ENCODE measurements at places on chromosomes 16 and 17.

GRCh38 chr17:43962479-43962878 lies 8.7 kb upstream of the PYY start:
- DNase-seq = no peak

GRCh38 chr17:64780096-64781013 lies 118.2 kb upstream of the SMURF2 start:
- peak; percentile 80 for DNase-seq

GRCh38 chr16:14437426-14437825 lies 192.6 kb downstream of the PARN start:
- peak; percentile 44 for DNase-seq

- no peak for DNase-seq
Measured at GRCh38 chr16:54620197-54620596, 310.5 kb upstream of the IRX5 start.

GRCh38 chr17:19654896-19655295 lies 6.3 kb downstream of the ALDH3A2 start:
- DNase-seq = no peak

DNA sequence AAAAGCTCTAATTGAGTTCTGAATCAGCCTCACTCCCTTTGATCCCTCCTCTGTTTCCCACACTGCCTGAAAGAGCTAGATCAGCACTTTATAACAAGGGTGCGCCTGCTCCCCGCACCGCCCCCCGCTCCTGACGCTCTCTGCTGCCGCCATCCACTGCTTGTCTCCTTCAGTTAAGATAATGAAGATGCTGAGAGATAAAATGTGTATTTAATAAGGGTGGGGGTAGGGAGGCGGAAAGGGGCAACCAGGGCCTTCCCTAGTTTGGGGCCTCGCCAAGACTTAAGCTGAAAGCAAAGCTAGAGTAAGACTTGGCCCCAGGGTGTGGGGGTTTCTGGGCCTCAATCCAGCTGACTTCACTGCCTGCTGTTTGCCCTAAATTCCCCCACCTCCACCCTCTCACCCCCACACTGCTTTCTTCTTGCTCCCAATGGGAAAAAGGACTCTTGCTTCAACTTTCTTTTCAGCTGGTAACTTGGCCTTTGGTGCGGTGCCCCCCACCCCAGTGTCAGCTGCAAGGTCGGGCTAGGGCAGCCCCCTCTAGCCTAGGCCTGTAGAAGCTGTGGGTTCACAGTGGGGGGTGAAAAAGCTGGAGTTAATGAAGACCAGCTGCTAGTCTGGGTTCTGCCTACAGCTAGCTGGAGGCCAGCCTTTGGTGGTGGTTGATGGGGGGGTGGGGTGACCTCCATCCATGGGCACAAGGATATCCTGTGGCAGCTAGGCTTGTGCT lies 1.8 kb upstream of the RARA start:
- DNase-seq = no peak

DNA sequence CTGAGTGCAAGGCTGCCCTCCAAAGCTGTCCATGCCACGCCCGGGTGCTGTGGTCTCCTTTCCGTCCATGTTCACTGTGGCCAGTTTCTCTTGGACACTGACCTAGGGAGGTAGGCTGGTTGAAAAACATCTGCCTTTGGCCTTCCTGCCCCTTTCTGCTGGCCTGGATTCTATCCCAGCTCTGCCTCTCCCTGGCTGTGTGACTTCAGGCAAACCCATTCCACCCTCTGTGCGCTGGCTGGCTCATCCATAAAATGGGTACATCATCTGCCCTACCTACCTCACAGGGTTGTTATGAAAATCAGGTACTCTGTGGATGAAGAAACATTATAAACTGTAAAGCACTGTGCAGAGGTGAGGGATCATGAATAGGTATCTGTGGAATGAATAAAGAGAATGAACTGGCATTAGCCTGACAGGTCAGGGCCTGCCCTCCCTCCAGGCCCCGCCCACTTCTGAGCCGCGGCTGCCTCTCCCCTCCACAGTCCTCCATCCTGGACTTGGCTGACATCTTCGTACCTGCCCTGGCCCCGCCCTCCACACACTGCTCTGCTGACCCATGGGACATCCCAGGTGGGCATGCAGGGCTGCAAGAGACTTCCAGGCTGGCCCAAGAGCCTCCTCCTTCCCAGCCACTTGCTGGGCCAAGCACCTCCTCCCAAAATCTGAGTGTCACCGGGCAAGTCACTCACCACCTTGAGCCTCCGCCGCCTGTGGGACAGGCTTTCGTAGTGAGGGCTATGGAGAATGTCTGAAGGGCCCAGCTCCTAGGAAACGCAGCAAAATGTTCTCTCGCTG lies 7.0 kb upstream of the SPATA20 start:
- no peak for DNase-seq

DNA sequence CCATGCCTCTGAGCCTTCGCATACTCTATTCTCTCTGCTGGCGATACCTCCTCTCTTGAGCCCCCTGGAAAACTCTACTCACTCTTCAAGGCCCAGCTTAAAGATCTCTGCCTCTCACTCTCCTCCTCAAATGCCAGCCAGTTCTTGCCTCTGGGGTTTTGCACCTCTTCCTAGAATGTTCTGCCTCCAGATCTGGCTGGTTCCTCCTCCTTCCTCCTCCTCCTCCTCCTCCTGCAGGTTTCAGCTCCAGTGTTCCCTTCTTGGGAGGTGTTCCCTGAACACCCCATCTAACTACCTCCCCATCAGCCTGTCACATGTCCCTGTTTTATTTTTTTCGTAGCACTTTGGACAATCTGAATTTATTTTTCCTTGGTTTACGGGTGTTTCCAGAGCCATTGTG lies 35.1 kb upstream of the SBK1 start:
- DNase-seq = no peak

DNA sequence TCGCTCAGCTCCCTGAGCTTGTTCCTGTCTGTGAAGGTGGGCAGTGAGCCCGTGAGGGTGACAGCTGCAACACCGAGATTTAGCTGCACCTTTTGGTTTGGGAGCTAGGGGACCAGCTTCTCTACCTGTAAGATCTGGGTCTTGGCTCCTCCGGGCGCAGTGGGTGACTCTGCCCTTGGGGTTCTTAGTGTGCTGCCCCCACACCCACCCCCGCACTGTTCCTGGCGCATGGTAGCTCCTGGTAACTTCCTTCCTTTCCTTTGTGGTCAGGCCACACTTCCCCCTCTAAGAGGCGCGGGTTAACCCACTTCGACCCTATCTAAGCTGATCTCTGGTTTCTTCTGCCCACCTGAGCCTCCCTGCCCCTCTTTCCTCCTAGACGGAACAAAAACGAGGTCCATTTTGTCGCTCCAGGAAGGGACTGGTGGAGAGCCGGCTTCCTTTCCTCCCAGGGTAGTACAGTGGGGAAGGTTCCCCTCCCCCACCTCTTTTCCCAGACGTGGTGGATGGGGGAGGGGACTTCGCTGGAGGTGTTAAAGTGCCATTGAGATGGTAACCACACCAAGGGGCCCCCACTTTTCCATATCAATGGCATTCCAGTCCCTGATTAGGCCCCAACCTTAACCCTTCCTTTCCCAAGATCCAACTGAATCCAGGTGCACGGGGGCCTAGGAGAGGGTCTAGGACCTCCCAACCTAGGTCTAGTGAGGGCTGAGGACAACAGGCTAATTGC lies 4.6 kb upstream of the CLDN9 start:
- peak; percentile 81 for DNase-seq

DNA sequence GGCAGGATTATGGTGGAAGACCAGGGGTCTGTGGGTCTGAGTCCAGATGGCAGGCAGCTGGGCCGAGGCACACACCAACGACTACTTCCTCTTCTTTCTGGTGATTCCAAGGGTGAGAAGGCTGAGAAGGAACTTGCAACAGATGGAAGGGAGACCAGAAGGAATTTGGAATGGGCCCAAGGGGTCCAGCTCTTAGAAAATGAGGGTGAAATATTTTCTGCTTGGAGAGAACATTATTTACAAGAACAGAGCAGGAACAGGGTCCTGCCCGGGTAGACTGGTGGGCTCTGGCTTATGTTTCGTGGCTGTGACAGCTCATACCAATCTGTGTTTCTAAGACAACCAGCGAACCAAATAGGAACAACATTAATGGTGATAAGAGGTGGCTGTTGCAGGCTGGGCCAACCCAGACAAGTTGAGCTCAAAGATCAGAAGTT lies 36.6 kb downstream of the CCDC42 start:
- no peak for DNase-seq

DNA sequence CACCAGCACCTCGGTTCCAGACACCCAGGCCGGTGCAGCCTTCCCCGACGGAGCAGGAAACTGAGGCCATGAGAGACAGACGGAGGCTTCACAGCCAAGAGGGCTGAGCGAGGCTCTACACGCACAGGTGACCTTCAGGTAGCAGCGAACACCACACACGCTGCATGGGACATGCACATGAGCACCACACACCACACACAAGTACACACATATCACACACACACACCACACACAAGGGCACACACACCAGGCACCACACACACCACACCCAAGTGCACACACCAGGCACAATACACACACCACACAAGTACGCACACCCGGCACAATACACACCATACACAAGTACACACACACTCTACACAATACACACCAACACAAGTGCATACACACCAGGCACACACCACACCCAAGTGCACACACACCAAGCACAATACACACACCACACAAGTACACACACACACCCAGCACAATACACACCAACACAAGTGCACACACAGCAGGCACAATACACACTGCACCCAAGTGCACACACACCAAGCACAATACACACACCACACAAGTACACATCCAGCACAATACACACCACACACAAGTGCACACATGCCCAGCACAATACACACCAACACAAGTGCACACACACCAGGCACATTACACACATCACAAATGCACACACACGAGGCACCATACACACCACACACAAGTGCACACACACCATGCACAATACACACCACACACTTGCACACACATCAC lies 33.4 kb upstream of the ZNF469 start:
- DNase-seq = no peak

DNA sequence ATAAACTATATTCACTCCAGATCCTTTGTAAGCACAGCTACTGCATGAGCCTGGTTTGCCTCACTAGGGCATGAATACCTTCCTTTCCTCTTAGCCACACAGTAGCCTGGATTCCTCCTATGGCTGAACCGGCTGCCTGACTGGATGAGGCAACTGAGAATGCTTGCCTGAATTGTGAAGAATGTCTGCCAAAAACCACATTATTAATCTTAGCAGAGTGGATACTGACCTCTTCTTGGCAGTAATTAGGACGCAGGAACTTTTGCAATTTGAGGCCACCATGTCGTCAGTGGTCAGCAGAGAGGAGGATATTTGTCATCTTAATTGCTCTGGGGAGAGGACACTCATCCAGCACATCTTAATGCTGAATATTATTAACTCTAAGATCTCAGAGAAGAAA lies 651.8 kb upstream of the GOT2 start:
- DNase-seq = no peak
